Activated CD8-positive, alpha-beta T cell treated with anti-CD3 and anti-CD28 coated beads, Interleukin-2, amount 10 ng/mL, durations not matched to agents 7 days and 5 days (primary cell): ENCODE measurements at places on chromosomes 5 and 9. TPM values are rescaled to one million over a fixed set of nuclear protein-coding genes. Genes with fewer than 3 reads are reported as not detected.

DNA sequence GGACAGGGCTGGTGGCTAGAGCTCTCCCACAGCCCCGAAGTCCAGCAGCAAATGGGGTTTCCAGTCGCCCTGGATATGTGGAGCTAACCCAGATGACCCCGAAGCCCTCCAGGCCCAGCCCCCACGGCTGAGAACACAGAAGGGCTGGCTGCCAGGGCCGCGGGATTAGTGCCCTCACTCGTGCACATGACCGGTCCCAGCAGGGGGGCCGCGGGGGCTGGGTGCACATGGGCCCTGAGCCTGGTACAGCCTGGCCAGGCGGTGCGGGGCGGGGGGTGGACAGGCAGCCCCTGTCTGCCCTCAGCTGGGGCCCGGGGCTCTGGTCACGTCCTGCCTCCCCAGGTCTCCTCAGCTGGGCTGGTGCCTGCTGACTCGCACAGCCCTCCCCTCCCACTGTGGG, 5.9 kb downstream of the SSNA1 start:
- no peak for DNase-seq

DNA sequence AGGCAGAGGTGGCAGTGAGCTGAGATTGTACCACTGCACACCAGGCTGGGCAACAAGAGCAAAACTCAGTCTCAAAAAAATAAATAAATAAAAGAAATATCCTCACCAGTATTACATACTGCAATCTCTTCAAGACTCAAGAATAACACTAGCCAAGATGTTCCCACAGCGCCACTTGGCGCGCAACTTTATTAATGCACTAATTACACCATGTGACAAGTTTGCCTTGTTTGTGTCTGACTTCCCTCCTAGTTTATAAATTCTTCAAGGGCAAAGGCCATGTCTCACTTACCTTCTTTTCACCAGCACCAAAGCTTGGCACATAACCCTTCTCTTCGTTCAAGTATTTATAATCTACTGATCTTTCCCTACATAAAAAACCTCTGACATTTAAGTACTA, 4.8 kb downstream of the SKP1 start:
- DNase-seq: no peak

DNA sequence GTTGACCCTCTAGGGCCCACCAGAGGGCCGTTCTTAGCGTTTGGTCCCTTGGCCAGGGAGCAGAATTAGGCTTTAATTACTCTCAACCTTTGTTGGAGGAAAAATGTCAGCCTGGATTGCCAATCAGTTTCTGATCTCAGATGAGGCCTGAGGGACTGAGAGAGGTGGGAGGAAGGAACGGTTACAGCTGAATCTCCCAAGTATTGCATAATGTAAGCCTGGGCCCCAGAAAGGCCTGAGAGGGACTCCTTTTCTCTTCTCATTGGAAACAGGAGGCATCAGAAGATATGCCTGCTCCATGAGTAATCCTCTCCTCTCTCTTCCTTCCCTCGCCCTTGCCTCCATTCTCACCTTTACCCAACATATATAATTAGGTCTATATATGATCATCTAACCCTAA, 105.7 kb downstream of the INSYN2B start:
- DNase-seq: no peak

GRCh38 chr5:107772418-107773310, 101.9 kb upstream of the EFNA5 start:
- DNase-seq: no peak

DNA sequence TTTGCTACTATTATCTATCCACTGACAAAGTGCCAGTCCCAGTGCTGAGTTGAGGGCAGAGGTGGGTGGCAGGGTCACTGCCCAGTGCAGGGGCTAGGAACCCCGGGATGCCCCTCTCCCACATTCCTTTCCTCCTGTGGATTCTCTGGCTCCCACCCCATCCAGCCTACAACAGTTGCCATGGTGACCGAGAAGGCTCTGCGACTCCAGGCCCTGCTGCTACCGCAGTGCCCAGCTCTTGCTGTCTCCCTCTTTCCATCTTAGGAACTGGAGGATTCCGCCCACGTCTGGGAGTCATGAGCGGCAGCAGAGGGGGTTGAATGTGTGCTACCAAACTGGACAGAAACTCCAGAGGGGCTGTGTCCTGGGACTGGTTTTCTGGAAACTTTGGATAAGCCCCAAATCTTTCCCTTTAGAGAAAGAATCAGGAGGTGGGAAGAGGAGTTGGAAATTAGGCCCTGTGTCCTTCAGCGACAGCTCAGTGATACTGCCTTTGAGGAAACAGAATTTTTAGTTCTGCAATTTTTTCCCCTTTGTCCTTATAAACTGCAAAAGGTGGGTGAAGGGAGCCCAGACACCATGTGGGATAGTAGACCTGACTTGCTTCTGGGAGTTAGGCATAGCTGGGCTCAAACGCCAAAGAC, 20.7 kb upstream of the C5orf47 start:
- DNase-seq: no peak

The MYOT gene
- not detected for total RNA-seq
